ENCODE measurements at places on chromosomes 2 and 18.

DNA sequence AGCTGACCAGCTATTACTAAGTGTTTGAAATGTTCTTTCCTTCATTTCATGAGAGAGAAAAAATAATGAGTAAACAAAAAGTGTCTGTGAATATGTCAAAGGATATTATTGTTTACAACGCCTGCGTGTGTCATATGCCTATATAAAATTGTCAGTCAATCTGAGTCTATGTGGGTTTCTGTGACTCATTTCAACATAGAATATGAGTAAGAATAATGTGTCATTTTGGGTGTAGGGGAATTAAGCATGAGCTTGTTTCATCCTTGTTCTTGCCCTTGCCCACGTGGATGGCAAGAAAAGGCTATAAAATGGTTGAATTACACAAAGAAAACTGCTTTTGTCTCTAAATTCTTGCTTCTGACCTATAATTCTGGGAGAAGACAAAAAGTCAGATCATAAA, 466.0 kb downstream of the PTH2R start:
- no peak for DNase-seq

DNA sequence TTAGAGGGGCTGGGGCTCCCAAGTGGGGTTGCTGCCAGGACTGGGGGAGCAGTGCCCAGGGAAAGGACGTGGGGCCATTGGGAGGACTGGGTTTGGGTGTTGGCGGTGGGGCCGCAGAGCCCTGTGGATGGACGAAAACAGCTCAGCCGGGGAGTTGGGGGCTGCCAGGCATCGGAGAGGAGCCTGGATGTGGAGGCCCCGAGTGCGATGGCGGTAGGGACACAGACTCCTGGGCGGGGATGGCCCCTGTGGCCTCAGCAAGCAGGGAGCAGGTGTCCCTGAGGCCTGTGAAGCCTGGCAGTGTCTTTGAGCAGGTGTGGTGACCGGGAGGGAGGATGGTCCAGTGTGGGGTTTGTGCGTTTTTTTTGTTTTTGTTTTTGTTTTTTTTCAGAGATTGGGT, 13.3 kb downstream of the CTDP1 start:
- no peak for DNase-seq

- no peak for DNase-seq
Measured at GRCh38 chr2:54586062-54586461, 129.9 kb downstream of the SPTBN1 start.

GRCh38 chr2:237405605-237406004, 8.4 kb downstream of the COL6A3 start:
- no peak for DNase-seq

DNA sequence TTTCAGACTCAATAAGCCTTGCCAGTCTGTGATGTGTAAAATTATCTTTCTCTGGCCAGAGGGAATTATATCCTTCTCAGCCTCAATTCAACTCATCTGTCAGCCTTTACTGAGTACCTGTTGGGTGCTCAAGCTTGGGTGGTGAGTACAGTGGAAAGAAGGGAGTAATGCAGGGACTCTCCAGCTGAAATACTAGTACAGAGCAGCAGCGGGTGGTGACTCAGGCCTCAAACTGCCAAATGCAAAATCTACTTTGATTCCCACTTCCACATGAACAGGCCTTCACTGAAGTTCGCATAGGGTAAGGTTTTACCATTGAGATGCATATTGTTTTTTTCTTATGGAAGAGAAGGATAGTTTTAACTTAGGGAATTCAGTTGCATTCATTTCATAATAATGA, 326.8 kb downstream of the LRRTM1 start:
- DNase-seq, result no peak

DNA sequence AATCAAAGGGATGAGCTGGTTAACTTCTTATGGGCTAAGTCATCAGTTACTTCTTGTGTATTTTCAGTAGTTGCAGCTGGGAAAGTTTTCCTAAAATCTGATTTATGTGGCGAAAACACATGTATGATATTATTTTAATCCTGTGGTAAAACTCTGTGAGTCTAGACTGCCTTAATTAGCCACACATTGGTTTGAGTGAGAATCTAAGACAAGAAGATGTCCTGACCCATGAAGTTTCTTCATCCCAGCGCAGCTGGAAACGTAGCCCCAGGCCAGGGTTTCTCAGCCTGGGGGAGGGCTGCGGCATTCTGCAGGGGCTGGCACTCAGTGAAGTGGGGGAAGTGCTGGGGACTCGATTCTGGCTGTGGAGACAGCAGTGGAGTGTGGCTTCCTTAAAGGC, 44.7 kb upstream of the INHBB start:
- DNase-seq, result no peak

- DNase-seq, result no peak
Measured at GRCh38 chr2:212726403-212726802, 187.8 kb upstream of the ERBB4 start.

GRCh38 chr2:20170704-20171250, 54.2 kb downstream of the SDC1 start:
- DNase-seq, result no peak

GRCh38 chr2:9908639-9909038, 42.9 kb upstream of the GRHL1 start:
- DNase-seq, result no peak

DNA sequence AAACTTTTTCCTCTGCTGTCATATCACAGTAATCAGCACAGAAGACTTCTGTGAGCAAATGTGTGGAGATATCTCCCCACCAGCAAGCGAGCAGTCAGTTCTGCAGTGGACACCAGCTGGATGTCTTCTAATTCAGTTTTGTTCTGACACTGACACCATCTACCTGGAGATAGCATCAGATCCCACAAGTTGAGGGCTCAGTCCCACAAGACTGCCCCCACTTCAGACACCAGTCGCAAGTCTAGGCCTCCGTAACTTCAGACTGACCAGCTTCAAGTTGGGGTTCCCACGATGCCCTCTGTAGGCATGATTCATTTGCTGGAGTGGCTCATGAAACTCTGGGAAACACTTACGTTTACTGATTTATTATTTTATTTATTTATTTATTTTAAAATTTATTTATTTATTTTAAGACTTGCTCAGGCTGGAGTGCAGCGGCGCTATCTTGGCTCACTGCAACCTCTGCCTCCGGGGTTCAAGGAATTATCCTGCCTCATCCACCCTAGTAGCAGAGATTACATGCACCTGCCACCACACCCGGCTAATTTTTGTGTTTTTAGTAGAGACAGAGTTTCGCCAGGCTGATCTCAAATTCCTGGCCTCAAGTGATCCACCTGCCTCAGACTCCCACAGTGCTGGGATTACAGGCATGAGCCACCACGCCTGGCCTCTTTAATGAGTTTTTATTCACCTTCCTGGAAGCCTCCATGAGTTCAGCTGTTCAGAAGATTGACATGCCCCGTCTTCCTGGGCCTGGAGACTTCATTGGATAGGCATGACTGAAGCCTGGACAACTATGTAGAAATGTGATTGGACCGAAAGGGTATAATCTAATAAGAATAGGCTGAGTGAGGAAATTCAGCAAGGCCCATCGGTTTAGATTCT, 55.7 kb downstream of the PAPOLG start:
- DNase-seq, result no peak

DNA sequence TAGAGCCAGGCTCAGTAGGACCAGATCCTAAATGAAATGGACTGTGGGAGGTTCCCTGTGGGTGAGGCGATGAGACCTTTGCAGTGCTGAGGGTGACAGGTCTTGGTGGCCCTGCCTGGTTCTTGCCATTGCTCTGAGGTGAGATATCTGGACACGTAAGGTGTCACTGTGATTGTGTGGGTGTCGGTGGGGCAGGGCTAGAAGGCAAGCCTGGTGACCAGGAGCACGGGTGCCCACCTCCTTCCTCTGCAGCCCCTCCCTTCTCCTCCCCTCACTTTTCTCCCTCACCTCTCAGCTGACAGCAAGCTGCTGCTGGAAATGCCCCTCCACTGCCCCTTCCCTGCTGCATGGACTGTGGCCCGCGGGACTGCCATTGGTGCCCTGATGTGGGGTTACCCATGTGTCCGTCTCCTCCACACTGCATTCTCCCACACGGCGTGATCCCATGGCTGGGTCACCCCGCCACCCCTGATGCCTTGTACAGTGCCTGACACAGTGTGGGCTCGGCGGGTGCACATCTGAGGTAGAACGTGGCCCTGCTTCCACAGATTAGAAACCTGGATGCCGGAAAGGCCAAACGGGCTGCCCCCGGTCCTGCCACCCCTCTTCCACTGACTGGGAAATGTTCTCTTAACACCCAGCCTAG, 55.6 kb upstream of the FOSL2 start:
- no peak for DNase-seq

- no peak for DNase-seq
Measured at GRCh38 chr2:121666042-121666441, 16.8 kb upstream of the CLASP1 start.

- DNase-seq, result no peak
Measured at GRCh38 chr2:20578895-20579825, 71.7 kb downstream of the HS1BP3 start.

DNA sequence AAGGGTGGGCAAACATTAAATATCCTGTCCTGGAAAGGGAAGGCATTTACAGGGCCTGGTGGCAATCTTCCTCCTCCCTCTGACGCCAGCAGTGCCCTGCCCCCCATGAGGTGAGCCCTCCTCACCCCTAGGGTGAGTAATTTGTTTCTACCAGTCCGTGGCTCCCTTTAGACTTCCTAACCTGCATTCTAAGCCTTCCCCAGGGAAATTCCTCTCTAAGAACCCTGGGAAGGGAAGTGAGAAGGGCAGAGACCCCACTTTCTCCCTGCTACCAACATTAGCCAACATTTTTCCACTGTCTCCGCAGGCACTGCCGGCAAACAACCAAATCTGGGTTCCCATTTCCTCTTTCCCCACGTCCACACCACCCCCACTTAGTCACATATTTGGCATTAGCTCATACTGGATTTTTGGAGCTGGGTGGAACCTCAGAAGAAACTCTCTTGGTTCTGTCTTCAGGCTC, 69.3 kb downstream of the NRP2 start:
- no peak for DNase-seq

DNA sequence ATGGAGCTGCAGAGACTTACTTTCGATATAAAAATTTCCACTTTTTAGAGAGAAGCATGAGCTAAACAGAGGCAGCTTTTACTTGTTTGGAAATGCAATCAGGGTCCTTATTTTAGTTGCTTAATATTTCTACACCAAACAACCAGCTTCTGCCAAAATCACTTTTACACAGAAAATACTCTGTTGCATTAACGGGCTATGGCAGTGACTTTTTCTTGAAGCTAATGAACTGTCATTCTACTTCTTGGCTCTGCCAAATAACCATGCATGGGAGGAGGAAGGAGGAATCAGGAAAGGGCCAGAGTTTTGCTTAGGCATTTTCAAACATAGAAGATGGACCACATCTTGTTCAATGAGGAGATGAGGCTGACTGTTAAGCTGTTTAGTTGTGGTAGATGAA, 23.6 kb upstream of the LTBP1 start:
- no peak for DNase-seq

DNA sequence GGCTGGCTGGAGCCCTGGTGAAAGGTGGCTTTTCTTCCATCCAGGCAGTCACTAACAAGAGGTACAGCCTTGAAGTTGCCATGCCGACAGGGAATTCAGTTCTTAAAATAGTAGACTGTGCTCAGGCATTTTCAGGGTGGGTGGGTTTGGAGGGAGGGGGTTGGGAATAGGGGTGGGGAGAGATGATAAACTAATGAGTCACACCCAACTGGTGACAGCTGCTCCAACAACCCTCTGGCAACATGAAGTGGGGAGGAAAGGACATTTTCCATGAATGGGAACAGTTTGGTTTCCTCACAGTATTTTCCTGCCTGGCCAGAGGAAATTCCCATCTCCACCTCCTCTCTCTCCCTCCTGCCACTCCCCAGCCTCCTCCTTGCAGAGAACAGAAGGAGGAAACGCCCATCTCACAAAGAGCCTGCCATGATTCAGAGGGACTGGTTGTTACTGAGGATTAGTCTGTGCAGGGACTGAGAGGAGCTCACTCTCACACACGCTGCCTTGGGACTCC, 113.0 kb upstream of the SLC1A4 start:
- no peak for DNase-seq

Measured in stimulated activated naive CD4-positive, alpha-beta T cell (primary cell).